ENCODE measurements at places on chromosomes 2 and 18. TPM values are rescaled to one million over a fixed set of nuclear protein-coding genes. Genes with fewer than 3 reads are reported as not detected.

Gene DSC2
- total RNA-seq = 1.0 TPM

Gene ITM2C
- 77.2 TPM for total RNA-seq

Gene RETREG2
- total RNA-seq = 76.0 TPM

Gene TDRD15
- total RNA-seq = not detected

Gene TBC1D8
- 69.1 TPM for total RNA-seq
